Adrenal gland (tissue), 19 donors: ENCODE measurements at places on chromosomes 3 and 15. TPM values are rescaled to one million over a fixed set of nuclear protein-coding genes. Genes with fewer than 3 reads are reported as not detected.
A peak's percentile ranks its signal among the peaks of the same experiment; 100 is the strongest.

DNA sequence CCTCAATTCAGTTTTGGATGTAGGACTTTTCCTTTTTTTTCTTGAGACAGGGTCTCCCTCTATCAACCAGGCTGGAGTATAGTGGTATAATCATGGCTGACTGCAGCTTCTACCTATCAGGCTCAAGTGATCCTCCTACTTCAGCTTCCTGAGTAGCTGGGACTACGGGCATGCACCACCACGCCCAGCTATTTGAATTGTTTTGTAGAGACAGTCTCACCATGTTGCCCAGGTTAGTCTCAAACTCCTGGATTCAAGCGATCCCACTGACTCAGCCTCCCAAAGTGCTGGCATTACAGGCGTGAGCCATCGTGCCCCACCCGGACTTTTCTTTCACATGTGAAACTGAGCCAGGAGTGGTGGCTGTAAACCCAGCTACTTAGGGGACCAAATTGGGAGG is 3.5 kb downstream of the RNU5B-1 start:
- no peak overlapping the region for H3K27ac ChIP-seq
- H3K4me3 ChIP-seq: no peak overlapping the region
- no peaks in the 10 kb centered on the region for H3K27me3 ChIP-seq
- DNase-seq: no peak

GRCh38 chr3:115819785-115820384 is 196.6 kb downstream of the GAP43 start:
- no peaks in the 10 kb centered on the region for H3K36me3 ChIP-seq
- no peaks in the 10 kb centered on the region for H3K4me1 ChIP-seq
- H3K27ac ChIP-seq: no peak overlapping the region
- no peaks in the 10 kb centered on the region for H3K27me3 ChIP-seq
- H3K4me3 ChIP-seq: no peak overlapping the region
- DNase-seq: peak; percentile 75

DNA sequence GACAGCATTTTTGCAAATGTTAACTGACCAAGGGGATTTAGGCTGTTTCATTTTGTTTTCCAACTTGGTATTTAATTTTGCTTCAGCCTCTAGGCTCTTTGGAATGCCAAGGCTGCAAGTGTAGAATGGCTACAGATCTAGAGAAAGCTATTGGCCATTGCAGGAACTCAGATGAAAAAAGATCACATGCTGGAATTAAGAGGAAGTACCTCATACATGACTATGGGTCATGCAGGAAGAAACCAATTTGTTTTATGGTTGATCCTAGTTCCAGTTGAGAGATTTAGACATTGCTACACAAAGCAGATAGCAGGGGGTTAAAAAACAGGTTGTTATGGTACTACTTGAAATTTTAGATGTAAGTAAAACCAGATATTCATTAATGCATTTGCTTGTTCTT is 12.7 kb upstream of the CLDN16 start:
- no peak overlapping the region for H3K4me3 ChIP-seq
- no peak overlapping the region for H3K27ac ChIP-seq
- no peaks in the 10 kb centered on the region for H3K36me3 ChIP-seq
- no peaks in the 10 kb centered on the region for H3K27me3 ChIP-seq
- DNase-seq: no peak

DNA sequence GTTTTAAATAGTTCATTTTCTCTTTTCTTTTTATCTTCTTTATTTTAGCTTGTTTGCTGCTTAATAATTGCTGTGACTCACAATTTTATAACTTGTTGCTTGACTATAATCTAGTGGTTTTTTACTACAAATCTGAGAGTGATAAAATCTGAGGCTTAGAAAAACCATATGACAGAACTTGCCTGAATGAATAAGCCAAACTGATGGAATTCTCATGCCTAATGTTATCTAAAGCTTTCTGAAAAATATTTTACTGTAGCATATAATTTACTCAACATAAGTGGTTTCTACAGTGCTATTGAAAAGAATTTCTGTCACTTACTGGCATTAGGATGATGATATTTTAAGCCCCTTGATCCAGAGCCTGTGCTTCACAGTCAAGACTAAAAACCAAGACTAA is 175.1 kb downstream of the VGLL3 start:
- no peaks in the 10 kb centered on the region for H3K36me3 ChIP-seq
- no peaks in the 10 kb centered on the region for H3K27me3 ChIP-seq
- no peak overlapping the region for H3K4me3 ChIP-seq
- no peaks in the 10 kb centered on the region for H3K4me1 ChIP-seq

The ALS2CL gene
- 10.2 TPM for total RNA-seq
